Stimulated activated CD4-positive, alpha-beta T cell treated with anti-CD3 and anti-CD28 coated beads, TNF-alpha, amount 100 ng/mL, for 4 hours (primary cell): ENCODE measurements at places on chromosomes 5 and 9.

GRCh38 chr5:57749396-57749795 is 266.8 kb upstream of the ACTBL2 start:
- no peak for DNase-seq

- DNase-seq, result no peak
These were observed 18.3 kb downstream of the CSF1R start for GRCh38 chr5:150068071-150068470.

- no peak for DNase-seq
These were observed 165.9 kb upstream of the SMIM23 start for GRCh38 chr5:171619744-171620143.

GRCh38 chr5:143001764-143002351 is 231.7 kb downstream of the ARHGAP26 start:
- no peak for DNase-seq

GRCh38 chr9:112326194-112326593 is 7.2 kb downstream of the PTBP3 start:
- DNase-seq, result no peak

GRCh38 chr5:144060598-144060997 is 109.9 kb downstream of the YIPF5 start:
- DNase-seq, result no peak

GRCh38 chr9:10095208-10095607 is 517.6 kb downstream of the PTPRD start:
- no peak for DNase-seq

- DNase-seq, result peak; percentile 4
These were observed 789 bp downstream of the COL27A1 start for GRCh38 chr9:114155995-114156656.

GRCh38 chr9:120331913-120332312 is 248.1 kb downstream of the CDK5RAP2 start:
- no peak for DNase-seq

DNA sequence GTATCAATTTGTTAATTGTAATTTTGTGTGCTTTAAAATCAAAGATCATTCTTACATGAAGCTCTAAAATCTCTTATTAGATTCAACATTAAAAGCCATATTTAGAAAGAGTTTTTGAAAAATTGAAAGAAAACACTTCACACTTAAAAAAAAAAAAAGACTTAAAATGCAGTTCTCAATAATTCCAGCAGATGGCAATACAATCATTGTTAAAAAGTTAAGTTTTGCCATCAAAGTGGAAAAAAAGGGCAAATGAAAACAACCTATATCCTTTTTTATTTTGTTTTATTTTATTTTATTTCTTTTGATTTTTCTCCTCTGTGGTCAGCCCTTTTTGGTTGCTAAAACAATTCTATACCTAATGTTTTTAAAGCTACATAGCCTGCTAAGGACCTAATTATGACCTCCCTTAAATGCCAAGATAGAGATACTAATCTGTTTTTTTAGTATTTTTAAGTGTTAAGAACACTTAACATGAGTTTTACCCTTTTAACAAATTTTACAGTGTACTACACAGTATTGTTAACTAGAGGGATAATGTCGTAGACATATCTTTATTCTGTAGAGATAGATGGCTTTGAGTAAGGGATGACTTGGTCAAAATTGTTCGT is 154.2 kb upstream of the DAB2 start:
- no peak for DNase-seq

GRCh38 chr5:142520885-142521284 is 165.0 kb downstream of the FGF1 start:
- DNase-seq, result no peak

GRCh38 chr5:99773290-99773689 is 761.9 kb upstream of the FAM174A start:
- DNase-seq, result no peak

- no peak for DNase-seq
These were observed 280.4 kb downstream of the CDH9 start for GRCh38 chr5:26757941-26758340.
